ENCODE measurements at places on chromosomes 7 and 10.
A peak's percentile ranks its signal among the peaks of the same experiment; 100 is the strongest.

DNA sequence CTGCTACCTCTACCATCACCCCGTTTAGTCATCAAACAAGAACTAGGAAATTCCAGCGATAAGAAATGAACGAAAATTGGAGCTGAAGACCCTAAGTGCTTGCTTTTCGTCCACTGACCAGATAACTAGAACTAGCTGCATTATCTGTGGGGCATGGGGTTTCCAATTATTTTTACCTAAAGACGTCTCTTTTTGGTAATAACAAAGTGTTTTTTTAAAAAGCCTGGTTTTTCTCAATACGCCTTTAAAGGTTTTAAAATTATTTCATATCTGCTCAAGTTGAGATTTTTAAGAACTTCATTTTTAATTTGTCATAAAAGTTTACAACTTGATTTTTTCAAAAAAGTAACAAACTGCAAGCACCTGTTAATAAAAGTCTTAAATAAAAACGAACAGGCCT is 104.2 kb downstream of the GALNT11 start:
- DNase-seq: no peak

DNA sequence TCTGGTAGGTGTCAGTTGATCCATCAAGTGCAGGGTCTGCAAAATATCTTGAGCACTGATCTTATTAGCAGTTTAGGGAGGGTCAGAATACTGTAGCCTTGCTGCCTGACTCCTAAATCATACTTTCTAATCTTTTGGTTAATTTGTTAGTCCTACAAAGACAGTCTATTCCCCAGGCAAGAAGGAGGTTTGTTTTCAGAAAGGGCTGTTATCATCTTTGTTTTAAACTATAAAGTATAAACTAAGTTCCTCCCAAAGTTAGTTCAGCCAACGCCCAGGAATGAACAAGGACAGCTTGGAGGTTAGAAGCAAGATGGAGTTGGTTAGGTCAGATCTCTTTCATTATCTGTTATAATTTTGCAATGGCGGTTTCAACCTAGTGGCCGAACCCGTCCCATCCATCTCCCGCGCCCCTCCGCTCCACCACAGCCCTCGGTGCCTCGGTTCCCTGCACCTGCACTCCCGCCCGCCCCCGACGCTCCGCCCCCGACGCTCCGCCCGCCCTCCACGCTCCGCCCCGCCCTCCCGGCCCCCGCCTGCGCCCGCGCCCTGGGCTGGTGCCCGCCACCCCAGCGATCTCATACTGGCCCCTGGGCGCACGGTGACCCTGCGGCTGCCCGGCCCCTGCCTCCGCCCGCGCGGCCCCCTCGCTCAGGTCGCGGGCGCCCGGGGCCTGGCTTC is at the start of gene ADCK2:
ADCK2 (plus strand) TSS at position 564 of the 681 bp plus-strand sequence. CDS start 386 bp downstream, outside the sequence.
- peak; percentile 76 for DNase-seq

- no peak for DNase-seq
Measured at GRCh38 chr7:93779115-93779514, 111.4 kb downstream of the TFPI2 start.

DNA sequence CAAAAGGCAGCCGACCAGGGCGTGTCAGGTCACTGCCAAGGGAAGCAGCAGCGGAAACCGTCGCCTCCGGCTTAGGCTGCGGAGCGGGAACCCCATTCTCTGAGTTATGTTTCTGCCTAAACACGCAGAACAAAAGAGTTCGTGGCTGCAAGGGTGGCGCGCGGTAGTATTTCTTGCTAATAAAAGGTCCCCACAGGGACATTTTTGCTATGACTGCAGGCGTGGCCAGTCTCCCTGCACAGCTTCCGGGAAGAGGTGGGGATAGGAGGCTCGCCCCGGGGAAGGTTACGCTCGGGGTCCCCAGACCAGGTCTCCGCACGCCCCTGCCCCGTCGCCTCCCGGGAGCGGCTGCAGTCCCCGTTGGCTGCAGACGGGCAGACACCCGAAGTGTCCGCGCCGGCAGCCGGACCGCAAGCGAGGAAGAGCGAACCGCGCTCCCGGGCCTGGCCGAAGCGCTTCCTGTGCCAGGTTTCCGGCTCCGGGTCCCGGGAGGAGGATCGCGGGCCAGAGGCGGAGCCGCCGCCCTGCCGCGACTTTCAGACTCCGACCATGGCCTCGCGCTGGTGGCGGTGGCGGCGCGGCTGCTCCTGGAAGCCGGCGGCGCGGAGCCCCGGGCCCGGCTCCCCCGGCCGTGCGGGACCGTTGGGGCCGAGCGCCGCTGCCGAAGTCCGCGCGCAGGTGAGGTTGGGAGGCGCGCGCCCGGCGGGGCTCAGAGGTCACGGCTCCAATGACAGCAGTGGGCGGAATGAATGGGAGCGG is at the start of gene PDSS1:
PDSS1 (plus strand) TSS at position 539 of the 759 bp plus-strand sequence; CDS start at position 550, 11 bp downstream.
- peak; percentile 85 for DNase-seq

DNA sequence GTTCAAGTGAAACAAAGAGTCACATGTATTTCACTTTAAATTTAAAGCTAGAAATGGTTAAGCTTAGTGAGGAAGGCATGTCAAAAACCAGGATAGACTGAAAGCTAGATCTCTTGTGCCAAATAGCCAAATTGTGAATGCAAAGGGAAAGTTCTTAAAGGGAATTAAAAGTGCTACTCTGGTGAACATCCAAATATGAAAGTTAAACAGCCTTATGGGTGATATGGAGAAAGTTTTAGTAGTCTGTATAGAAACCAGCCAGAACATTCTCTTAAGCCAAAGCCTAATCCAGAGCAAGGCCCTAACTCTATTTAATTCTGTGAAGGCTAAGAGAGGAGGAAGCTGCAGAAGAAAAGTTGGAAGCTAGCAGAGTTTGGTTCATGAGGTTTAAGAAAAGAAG is 47.1 kb downstream of the MXI1 start:
- DNase-seq: no peak

GRCh38 chr7:138750901-138751464 is 46.8 kb upstream of the TMEM213 start:
- DNase-seq: no peak

DNA sequence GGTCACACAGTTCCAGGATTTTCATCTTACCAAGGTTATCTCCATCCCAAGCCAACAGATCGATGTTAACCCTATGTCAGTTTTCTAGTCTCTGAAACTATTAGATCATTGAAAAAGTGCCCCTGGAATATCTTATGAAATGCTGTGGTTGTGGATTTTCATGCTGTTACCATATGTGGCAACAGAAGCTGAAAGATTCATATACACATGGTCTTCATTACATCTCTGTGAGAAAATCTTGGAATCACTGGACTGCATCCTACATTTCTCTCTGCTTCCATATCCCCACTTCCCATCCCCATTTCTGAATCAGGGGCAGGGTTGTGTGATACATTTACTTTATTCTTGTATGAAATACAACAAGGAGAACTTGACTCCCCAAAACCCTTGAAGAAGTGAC is 146.1 kb downstream of the SLC16A9 start:
- no peak for DNase-seq

GRCh38 chr7:31137234-31137633 is 85.1 kb downstream of the ADCYAP1R1 start:
- no peak for DNase-seq

- DNase-seq: no peak
Measured at GRCh38 chr7:28698840-28699239, 259.3 kb downstream of the TRIL start.

DNA sequence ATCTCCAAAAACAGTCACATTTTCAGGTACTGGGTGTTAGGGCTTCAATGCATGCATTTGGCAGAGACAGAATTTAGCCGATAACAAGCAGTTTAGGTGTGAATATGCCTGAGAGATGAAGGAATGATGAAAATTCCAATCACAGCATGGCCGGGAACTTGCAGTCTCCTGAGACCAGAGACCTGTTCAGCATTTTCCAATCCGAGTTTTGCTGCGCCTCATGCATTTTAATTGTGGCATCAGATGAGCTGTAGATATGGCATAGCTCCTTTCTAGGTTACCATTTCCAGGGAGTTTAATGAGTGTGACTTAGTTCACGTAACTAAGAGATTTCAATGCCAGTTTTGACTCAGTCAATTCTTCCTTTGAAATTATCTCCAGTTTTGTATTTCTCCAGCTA is 14.5 kb upstream of the C1QL3 start:
- DNase-seq: no peak

DNA sequence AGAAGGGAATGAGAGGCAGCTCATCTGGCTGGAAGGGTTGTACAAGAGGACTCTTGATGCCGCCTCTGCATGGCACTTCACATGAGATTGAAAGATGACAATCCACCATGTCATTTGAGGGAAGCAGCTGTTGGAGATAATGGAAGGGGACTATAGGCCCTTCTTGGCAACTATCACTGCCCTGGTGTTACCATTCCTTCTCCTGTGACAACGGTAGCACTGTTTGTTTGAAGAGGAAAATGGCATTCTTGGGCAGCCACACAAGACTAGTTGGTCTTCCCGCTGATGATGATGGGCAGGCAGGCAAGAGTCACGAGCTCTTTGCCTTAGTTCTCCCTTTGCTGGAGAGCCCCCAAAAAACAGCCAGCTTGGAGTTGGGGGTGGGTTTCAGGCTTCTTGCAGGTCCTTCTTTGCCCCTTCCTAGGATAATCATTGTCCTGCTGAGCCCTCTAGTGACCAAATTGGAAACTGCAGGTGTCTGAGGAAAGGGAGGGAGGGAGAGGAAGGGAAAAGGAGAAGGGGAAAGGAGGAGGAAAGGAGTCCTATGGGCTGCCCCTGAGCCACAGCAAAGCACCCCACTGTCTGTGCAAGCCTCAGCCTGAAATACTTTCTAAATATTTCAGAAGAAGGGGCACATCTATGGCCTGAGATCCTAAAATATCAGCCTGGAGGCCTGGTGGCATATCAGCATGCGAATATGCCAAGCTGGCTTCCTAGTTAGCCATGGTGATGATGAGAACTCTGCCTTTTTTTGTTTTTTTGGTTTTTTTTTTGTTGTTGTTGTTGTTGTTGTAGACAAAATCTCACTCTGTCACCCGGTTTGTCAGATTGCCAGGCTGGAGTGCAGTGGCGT is 165.6 kb upstream of the KMT2E start:
- DNase-seq: peak; percentile 83

DNA sequence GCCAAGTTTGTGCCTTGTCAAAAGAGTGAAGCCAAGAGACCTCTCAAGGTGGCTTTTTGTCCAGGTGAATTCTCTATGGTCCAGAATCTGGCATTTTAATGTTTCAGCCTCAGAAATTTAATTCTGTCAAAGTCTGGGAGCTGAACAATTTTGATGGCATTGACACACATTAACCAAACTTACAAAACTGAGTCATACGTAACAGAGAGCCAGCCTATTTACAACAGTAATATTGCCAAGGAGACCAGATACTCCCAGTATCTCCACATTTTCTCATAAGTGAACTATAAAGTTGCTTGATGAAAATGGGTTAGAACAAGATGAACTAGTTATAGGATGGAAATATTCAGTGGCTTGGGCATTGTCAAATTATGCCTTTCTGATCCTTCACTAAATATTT is 43.8 kb downstream of the PDE6C start:
- DNase-seq: no peak

DNA sequence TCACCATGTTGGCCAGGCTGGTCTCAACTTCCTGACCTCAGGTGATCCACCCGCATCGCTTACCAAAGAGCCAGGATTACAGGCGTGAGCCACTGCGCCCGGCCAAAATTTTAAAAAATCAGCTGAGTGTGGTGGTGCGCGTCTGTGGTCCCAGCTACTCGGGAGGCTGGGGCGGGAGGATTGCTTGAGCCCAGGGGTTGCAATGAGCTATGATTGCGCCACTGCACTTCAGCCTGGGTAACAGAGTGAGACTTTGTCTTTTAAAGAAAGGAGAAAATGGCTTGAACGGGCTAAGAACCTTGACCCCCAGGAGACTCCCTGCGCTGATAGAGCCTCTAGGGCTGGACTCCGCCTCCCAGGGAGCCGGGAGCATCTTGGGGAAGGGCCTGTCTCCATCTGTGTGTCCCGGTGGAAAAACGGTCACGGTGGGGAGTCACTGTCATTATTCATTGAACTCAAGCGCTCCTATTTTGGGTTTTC is 760 bp upstream of the KCTD7 start:
- DNase-seq: no peak

DNA sequence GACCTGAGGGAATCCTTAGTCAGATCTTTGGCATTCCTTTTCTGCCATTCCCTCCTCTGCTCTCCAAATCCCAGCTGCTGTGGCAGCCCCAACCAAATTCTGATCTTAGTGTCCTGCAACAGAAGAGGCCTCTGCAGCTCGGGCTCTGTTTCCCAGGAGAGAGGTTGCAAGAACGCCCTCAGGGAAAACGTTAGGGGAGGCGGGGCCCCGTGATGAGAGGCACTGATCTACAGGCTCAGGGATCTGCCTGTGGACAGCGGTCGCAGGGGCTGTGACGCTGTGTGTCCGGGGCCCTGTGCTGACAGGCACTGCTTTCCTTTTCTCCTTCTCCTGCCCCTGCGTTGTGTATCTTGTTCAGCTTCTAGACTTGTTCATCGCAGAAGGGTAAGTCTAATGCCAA is 57.3 kb upstream of the DPYSL4 start:
- no peak for DNase-seq

GRCh38 chr7:39946693-39947092 is 3.4 kb upstream of the CDK13 start:
- DNase-seq: no peak

DNA sequence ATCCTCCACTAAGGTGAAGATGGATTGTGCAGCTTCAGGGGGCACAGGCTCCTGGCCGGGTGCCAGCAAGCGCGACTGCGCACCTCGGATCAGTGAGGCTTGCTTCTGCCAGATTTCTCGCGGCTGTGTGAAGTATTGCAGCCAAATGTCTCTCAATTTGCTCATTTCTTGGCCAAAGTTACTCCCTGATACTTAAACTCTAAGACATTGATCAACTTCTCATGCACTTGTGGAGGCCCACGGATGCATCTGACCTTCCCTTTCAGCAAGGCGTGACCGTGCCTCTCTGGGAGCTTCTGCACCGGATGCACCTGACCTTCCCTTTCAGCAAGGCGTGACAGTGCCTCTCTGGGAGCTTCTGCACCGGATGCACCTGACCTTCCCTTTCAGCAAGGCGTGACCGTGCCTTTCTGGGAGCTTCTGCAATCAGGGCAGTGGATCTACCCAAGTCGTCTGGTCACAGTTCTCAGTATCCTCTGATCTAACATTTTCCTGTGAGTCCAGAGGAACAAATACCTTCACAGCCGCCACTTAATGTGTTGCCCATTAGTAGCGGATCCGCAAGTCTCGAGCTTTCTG is 248.3 kb downstream of the ADARB2 start:
- no peak for DNase-seq

DNA sequence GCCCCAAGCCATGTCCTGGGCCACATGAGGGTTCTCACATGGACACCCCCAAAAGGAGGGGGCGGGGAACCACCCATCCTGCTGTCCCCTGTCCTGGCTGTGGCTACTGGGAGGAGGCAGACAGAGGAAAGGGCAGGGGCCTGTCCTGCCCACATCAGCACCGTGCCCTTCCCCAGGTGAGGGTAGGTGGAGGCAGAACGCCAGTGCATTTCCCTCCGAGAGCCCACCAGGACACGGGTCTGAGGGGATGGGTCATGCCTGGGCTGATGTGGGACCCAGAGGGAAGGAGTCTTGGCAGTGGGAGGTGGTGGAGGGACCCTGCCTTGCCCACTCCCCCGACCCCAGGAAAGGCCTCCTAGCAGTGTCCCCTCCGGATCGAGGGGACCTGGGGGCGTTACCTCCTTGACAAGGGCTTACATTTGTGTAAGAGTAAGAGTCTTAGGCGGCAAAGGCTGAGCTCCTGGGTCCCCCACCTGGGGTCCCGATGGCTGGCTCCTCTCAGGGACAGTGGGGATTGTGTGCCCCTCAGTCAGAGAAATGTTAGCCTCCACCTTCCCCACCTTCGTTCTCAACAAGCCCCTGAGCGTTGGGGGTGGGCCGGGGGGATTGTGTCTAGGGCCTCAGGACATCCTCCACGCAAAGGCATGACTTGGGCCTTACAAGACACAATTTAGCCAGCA is 6.1 kb downstream of the CRYGN start:
- no peak for DNase-seq

- no peak for DNase-seq
Measured at GRCh38 chr10:75717126-75717916, 285.9 kb downstream of the LRMDA start.
